ENCODE measurements at places on chromosomes 1 and 21. TPM values are rescaled to one million over a fixed set of nuclear protein-coding genes. Genes with fewer than 3 reads are reported as not detected.

DNA sequence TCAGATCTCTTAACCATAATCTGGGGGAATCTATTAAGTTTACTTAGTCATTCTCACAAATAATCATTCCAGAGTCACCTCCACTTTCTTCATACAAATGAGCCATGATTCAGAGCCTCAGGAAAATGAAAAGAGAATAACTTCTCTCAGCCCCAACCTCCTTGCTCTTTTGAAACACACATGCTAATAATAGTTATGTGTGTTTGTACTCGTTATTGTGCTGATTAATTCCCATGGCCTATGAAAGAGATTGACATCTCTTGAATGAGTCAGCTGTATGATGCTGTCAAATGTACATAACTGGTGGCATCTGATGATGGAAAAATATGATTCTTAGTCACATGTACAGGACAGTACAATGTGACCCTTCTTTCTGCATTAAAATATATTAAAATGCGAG lies 41.5 kb downstream of the DTL start:
- H3K27me3 ChIP-seq = no peaks in the 10 kb centered on the region
- DNase-seq = no peak
- H3K27ac ChIP-seq = no peak overlapping the region
- no peaks in the 10 kb centered on the region for H3K4me1 ChIP-seq

GRCh38 chr1:111139956-111140679 lies at the start of the genes CEPT1 and DRAM2:
CEPT1 (plus strand) TSS chr1:111140223; CDS start chr1:111147715, 7,492 bp downstream.
DRAM2 (minus strand) TSS chr1:111140093; CDS start chr1:111131554, 8,539 bp downstream.
- peaks cover 30% of the 10 kb centered on the region for H3K36me3 ChIP-seq
- peak within 1 kb of the TSS; percentile 95 for H3K27ac ChIP-seq
- no peaks in the 10 kb centered on the region for H3K27me3 ChIP-seq
- DNase-seq = peak; percentile 97

- no peaks in the 10 kb centered on the region for H3K36me3 ChIP-seq
- H3K27ac ChIP-seq = no peak overlapping the region
- no peak for DNase-seq
- peaks cover 21% of the 10 kb centered on the region for H3K27me3 ChIP-seq
Measured at GRCh38 chr1:6972399-6972798, 187.1 kb downstream of the CAMTA1 start.

GRCh38 chr1:209808059-209808581 lies 2.2 kb upstream of the IRF6 start:
- H3K4me3 ChIP-seq = no peak overlapping the region
- no peak overlapping the region for H3K27ac ChIP-seq
- H3K4me1 ChIP-seq = no peaks in the 10 kb centered on the region
- no peaks in the 10 kb centered on the region for H3K27me3 ChIP-seq
- DNase-seq = peak; percentile 37

PKNOX1 gene
- total RNA-seq = 23.2 TPM

PTPRC gene
- 53.0 TPM for total RNA-seq
